Omental fat pad (tissue), 4 donors: ENCODE measurements at places on chromosomes 4 and X.
A peak's percentile ranks its signal among the peaks of the same experiment; 100 is the strongest.

DNA sequence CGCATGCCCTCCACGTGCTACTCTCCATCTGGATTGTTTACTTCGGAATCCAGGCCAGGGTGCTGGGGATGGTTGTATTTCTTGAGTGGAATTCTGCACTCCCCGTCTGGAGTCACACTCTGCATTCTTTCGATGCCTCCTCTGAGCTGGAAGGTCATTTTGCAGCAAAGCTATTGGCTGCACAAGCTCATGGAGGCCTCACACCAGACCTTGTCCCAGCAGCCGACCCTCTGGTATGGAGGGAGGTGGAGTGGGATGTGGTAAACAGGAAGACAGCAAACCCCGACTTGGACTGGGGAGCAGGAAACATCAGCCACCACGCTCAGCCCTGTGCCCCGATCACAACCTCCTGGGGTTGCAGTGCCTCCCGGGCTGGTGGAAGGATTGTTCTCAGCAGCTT lies 225.3 kb upstream of the LNX1 start:
- DNase-seq = no peak

- DNase-seq = no peak
Measured at GRCh38 chr4:41532336-41532735, 5.6 kb upstream of the LIMCH1 start.

DNA sequence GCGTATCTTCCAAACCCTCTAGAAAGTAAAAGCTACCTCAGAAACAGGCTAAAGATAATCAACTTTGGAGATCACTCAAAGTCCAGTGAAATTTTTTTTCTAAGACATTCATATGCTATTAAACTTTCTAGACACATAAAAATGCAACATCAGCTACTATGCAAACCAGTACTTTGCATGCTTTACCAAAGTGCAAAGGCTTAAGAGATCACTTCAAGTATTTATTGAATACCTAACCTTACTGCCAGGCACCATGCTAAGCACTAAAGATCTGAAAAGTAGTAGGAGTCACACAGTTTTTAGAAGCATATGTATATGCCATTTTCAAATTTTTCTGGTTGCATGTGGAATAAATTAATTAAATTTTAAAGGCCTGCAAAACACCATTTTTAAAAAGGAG lies 115.8 kb downstream of the THOC2 start:
- no peak for DNase-seq

DNA sequence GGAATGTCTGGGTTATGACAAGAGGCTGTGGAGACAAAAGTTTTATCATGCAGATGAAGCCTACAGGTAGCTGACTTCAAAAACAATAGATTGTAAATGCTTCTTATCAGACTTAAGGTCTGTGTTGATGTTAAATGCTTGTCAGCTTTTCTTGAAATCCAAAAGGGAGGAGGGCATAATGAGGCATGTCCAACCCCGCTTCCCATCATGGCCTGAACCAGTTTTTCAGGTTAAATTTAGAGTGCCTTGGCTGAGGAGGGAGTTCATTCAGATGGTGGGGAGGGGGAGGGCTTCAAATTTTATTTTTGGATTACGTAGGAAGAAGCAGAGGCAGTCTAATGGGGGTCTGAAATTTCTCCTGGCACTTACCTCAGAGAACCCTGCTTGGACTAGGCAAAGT lies 207.7 kb upstream of the HDX start:
- DNase-seq = no peak

DNA sequence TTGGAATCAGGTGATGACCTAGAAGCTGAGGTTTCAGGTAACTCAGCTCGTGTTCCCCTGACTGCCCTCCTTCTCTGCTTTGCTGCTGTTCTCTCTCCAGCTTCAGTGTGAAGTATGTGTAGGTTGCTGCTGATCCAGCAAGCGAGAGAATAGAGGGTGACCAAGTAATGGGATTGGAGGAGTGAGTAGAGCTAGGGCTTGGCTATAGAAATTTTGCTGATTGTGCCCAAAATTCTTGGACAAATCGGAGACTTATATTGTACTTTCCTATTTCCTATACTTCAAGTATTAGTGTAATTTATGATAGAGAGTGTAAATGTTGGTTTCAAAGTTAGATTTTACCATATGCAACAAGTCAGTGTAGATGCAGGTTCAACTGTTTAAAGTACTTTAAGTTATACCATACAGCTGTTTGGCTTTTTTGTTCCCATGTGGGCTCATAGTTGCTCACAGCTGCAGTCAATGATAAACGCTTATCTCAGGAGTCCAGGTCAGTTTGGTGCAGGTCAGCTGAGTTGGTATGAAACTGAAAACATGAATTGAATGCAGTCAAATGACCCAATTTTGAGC lies 48.0 kb downstream of the RAPGEF2 start:
- DNase-seq = no peak

GRCh38 chr4:137300776-137301175 lies 231.5 kb downstream of the PCDH18 start:
- no peak for DNase-seq

DNA sequence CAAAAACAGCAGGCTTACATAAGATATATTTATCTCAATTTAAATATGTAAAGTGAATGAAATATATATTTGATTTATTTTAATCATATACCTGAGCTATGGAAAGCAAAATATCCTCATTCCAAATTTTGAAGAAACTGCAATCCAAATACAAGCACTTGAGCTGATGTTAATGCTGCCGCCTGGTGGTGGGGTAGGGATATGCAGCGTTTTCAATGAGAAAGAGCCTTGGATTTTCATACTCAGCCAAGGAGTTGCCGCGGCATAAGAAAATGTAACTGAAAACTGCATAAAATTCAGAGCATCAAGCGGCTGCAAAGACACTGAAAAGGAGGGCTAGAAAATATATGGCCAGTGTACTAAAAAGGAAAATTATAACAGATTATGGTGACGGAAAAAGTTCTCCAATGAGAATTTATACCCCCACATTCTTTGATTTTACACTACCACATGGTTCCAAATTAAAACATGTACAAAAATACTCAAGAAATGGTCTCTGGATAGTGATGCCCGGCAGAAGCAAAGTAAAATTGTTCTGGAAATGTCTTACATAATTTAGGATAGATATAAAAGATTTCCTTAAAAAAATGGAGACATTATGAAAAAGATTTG lies 660.3 kb upstream of the PITX2 start:
- peak; percentile 26 for DNase-seq

DNA sequence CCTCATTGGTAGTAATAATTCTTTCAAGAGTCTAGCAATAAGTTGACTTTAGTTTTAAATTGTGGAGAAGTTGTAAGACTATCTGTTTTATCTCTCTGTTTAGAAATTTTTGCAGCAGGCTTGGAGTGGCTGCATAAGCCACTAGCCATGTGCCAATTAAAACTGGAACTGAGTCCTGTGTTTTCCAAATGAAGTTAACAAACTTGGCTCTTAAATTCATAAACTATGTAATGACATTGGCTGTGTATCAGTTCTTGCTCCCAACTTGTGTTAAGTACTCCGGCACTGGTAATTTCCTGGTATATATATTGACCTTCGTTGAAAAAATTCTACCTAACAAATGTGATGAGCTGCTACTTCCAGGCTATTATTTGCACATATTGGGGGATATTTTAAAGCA lies 420.4 kb downstream of the GBA3 start:
- no peak for DNase-seq

- DNase-seq = no peak
Measured at GRCh38 chr4:43992552-43992951, 456.1 kb downstream of the KCTD8 start.

DNA sequence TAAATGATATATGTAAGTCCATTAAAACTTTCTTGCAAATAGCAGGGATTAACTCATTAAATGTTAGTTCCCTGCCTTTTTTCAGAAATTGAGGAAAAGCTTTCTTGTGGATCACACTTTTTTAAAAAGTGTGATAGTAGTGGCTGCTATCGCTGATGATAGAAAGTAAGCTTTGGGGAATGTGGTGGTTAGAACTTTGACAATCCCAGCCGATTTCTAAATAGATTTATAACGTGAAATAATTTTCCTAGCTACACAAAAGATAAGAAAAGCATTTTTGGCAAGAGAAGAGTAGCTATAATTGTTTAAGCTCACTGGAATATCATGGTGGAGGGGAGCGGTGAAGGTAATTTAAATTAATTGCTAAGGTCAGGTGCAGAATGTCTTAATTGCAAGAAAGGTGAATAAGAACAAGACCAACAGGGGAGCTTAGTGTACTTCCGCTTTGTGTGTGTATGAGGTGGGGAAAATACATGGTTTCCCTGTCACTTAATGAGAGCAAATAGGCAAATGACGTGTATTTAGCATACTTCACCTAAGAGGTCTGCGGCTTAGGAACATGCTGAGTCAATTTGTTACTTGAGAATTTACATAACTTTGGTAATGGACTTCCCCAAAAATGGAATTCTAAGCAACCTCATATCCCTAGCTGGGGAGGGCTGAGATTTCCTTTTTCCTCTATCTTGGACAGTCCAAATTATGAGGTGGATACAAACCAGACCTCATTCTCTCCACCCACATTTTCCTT lies 11.7 kb upstream of the IL21 start:
- no peak for DNase-seq

DNA sequence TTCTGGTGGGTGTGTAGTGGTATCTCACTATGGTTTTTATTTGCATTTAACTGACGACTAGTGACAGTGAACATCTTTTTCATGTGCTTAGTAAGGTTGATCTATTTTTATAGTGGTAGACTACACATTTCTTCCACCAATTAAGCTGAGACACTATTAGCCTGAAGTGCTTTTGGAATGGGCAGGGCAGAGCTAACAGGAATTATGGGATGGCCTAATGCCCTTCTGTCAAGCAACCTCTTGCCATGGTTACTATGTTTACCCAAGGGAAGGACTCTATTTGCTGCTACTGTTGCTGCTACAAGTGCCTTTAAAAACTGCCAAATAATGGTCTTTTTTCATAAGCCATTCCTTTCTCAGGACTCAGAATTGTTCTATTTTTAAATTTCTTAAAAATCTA lies 676.7 kb upstream of the ACTRT1 start:
- DNase-seq = no peak

- no peak for DNase-seq
Measured at GRCh38 chr4:181971411-181971810, 271.8 kb upstream of the TENM3 start.

GRCh38 chrX:66684196-66684595 lies 45.3 kb upstream of the EDA2R start:
- no peak for DNase-seq

DNA sequence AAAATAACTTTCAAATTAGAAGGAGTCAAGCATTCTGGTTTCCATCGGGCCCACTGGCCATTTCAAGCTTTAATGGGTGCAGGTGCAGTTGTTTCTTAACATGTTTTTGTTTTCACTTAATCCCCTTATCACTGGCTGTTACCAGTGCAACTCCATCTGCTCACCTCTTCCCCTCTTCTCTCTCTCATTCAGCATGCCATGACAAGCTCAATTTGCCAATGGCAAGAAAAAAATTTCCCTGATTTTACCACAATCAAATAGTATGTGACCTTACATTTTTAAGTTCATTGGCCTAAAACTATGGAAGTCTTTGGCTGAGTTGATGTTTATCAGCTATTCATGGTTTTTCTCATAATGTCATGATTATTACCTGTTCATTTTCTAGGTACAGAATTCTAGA lies 299.1 kb upstream of the BMP3 start:
- no peak for DNase-seq

- no peak for DNase-seq
Measured at GRCh38 chr4:6991771-6992557, 51.2 kb upstream of the TADA2B start.

- DNase-seq = no peak
Measured at GRCh38 chr4:144868309-144868708, 222.4 kb downstream of the HHIP start.

GRCh38 chr4:101420661-101421060 lies 73.3 kb upstream of the PPP3CA start:
- DNase-seq = no peak

DNA sequence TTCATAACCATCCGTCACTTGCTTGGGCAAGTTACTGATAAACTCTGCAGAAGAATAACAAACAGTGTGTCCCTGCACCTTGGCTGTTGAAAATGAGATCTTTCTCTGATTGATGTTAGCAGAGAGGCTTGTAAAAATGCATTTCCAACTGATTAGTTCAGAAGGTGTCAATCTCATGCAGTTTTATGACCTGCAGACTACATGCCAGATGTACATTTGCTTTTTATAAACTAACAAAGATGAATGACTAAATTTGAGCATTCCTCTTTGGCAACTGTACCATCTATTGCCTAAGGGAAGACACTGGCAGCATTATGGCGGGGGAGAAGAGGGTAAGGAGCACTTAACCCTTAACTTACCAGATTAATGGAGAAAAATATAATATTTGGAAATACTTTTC lies 192.8 kb downstream of the DCTD start:
- DNase-seq = no peak
